Hematopoietic multipotent progenitor cell (in vitro differentiated cells): ENCODE measurements at places on chromosomes 1 and 21. TPM values are rescaled to one million over a fixed set of nuclear protein-coding genes. Genes with fewer than 3 reads are reported as not detected.
A peak's percentile ranks its signal among the peaks of the same experiment; 100 is the strongest.

DNA sequence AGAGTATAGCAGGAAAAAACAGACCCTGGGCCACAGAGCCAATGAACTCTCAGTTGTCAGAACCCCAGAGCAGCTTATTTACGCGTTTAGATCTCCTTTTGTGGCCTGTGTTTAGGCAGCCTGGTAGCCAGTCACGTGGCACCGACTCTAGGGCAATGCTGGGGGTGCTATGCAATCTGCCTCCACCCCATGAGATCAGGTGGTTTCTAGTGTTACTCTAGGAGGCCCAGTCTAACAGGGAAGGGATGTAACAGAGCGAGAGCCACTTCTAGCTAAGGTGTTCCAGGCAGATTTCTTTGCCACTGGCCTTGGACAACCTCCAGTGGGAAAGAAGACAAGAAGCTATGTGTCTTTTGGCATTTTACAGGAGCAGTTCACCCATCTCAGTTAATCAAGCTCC, 12.0 kb upstream of the A3GALT2 start:
- DNase-seq: no peak

GRCh38 chr1:152880316-152880715, 2.2 kb downstream of the SMCP start:
- no peak for DNase-seq

DNA sequence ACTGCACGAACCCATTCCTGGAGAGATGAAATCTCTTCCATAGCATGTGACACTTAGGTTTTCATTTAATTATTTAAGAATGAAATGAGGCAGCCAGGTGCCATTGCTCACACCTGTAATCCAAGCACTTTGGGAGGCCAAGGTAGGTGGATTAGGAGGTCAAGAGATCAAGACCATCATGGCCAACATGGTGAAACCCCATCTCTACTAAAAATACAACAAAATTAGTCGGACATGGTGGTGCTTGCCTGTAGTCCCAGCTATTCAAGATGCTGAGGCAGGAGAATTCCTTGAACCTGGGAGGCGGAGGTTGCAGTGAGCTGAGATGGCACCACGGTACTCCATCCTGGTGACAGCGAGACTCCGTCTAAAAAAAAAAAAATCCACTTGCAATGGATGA, 17.8 kb downstream of the L1TD1 start:
- DNase-seq: no peak

DNA sequence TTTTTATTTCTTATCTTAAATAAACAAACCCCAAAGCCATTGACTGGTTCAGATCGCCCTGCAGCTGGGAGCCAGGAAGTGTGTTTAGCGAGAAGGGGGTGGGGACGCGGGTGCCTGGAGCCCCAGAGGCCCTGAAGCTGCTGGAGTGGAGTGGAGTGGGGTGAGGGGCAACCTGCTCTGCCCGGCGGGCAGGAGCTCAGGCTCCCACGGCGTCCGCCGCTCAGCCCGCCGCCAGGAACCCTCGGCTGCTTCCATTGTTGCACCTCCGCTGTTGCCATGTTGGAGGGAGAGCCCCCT, 673 bp downstream of the PIK3C2B start:
- peak; percentile 86 for DNase-seq

DNA sequence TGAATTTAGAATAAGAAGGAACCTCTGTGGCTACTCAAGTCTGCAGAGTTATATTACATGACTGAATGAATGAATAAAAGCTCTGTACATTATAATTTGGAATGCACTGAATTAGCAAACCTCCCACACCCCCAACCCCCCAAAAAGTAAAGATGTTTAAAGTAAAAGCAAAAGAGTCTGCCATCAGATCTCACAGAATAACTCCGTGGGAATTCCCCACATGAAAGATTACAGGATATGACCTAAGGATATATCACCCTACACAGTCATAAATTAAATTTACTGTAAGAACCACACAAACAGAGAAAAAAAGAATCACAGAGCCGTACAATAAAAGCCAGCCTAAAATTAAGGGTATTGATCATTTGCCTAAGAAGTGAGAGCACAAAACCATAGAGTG, 587.3 kb downstream of the PTPRC start:
- no peak for DNase-seq

PRDM2 gene
- 13.5 TPM for total RNA-seq

CD1E gene
- total RNA-seq: not detected

DNA sequence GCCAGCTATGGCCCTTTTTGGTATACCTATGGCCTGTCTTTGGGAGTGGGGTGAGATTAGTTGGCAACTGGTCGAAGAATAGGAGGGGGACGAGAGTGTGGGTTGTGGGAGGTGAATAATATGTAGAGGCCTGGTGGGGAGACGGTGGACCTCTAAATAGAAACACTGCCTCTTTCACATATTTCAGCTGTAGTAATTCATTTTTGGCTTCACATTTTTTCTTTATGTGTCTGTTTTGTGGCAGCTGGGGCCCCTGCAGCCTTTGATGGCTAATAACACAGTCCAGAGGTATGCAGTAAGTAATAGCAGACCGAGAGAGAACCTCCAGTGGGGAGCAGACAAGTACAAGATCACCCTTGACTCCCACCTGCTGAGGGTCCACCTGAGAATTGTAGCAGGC, 75.9 kb downstream of the HLX start:
- DNase-seq: no peak

DNA sequence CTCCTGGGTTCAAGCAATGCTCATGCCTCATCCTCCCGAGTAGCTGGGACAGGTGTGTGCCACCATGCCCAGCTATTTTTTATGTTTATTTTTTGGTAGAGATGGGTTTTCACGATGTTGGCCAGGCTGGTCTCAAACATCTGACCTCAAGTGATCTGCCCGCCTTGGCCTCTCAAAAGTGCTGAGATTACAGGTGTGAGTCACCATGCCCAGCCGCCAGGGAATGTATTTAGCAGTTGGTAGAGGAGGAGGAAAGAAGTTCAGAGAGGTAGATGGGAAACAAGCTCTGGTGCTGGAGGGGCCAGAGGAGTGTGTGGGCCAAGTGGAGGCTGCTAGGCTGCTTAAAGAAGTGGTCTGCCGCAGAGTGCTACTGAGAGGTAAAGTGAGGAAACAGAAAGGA, 6.0 kb downstream of the DOP1B start:
- DNase-seq: no peak

DNA sequence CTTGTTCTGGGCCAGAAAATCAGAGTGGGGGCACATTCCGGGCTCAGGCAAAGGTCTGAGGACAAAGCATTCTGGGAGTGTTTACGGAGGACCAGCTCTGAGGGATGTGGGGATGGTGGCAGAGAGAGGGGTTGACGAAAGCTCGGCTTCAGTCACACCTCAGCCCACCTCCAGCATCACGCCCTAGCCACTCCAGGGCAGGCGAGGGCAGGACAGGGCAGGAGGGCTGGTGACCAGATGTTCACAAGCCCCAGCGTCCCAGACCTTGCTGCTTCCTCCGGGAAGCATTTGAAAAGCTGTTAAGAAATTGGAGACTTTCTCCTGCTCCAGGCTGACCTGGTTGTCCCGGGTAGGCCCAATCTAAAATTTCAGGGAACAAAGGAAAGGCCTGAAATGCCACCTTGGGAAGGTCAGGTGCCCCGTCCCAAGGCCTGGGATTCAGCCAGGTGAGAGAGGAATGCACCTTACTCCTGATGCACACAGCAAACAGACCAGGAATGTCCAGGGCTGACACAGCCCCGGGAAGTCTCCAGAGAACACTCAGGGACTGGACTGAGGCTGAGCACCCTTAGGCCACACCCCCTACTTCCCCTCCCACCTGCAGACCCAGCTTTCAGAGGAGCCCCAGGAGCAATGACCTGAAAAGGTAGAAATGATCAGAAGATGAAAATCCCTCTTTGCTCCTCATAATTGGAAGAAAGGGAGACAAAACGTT, 71.9 kb upstream of the KLHDC7A start:
- no peak for DNase-seq

DNA sequence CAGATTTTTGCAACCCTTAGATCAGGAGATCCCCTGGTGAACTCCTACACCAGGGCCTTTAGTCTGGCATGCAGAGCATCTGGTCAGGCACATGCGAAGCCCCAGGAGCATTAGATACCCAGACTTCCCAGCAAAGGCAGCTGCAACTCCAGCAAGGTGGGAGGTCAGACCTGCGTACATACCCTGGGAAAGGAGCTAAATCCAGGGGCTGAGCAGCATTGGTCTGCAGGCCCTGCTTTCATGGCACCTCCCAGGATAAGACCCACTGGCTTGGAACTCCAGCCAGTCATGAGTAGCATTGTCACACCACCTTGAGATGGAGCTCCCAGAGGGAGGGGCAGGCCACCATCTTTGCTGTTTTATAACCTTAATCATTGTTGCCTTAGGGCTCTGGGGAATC, 92.3 kb downstream of the KCNT2 start:
- no peak for DNase-seq
